ENCODE measurements at places on chromosomes 3 and 15.
A peak's percentile ranks its signal among the peaks of the same experiment; 100 is the strongest.

DNA sequence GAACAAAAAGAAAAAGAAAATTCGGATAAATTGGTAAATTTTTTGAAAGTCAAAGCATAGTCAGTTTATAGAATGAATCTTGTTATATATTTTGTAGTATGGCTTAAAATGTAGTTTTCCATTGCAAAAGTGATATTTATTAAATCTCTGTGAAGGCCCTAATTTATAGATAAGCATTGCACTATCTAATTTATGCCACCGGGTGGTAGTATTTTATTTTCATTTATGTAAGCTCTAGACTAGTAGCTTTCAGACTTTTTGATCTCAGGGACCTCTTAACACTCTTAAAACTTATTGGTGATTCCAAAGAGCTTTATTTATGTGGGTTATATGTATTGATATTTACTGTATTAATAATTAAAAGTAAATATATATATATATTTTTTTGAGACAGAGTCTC, 133.9 kb upstream of the LRRFIP2 start:
- DNase-seq: no peak

DNA sequence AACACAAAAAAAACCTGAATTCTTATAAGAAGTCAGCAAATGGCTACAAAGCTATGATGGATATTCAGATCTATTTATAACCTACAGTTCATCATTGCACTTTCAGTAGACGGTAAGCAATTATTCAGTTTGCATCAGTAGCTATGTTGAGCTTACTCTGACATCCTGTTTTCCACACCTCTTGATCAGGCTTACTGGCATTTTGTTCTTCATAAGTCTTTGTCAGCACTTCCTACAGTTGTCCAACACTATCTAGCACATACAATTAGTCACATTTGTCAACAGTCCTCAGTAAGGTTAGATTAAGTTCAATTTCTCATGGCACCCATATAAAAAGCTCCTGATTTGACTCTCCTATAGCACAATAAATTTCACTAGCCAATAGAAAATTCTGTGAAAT, 71.2 kb upstream of the ST3GAL6 start:
- DNase-seq: no peak

DNA sequence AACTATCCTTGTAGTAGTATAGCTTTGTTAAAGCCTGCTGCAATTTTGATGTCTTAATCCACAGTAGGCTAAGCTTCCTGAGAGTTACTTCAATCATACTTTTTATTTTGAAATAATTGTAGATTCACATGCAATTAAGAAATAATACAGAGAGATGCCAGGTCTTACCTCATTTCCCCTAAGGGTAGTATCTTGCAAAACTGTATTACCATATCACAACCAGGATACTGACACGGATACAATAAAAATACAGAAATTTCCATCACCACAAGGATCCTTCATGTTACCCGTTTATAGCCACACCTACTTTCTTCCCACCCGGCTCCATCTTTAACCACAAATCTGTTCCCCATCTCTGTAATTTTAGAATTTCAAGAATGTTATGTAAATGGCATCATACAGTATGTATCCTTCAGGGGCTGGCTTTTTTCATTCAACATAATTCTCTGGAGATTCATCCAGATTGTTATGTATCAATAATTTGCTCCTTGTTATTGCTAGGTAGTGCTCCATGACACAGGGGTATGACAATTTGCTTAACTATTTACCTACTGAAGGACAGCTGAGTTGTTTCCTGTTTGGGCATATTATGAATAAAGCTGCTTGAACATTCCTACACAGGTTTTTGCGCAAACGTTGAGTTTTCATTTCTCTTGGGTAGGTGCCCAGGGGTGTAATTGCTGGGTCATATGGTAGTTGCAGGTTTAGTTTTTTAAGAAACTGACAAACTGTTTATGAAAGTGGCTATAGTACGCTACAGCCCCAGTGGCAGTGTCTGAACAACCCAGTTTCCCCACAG, 21.6 kb downstream of the BDH1 start:
- no peak for DNase-seq

DNA sequence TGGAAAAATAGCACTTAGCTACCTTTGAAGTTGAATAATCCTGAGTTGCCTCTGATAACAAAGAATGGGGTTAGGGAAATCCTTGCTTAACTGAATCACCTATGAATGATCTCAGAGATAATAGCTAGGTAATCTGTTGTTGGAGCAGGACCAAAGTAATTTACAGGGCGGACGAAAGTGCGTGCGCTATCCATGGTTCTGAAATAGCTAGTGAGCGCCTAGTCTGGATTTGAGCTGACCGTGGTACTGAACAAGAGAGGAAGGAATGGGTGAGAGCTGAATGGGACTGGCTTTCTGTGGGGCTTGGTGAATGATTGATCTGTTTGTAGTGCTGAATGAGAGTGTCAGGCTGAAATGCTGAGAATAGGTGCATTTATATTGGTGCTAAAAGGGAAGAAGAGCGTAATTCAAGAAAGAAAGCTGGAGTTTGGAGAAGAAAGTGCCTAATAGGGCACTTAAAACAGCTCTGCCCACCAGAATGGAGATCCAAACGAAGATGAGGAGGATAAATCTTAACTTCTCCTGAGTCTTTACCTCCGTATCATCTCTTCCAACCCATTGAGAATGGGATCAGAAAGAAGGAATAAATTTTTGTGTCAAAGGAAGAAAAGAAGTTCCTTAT, 10.1 kb downstream of the SCN10A start:
- no peak for DNase-seq

DNA sequence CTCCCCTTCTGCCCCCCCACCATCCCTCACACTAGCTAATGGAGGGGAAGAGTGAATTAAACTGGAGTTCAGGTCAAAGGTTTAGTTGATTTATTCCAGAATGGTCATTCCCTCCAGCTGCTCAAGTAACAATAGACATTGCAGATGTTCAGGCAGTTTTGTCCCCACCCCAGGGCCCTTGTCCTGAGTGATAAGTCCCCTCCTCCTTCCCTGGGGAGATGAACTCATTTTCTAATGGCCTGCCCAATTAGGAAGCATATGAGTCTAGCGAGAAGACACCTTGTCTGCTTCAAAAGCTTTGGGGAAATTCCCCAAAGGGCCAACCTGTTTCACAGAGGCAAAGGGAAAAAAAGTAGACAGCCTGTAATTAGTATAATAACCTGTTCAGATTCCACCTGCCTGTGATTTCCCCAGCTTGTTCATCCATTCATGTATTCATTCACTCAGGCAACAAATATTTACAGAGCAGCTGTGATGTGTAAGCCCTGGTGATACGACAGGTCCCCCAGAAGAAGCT, 165.3 kb downstream of the SHQ1 start:
- no peak for DNase-seq

GRCh38 chr3:707041-707440, 385.8 kb upstream of the CNTN6 start:
- no peak for DNase-seq

GRCh38 chr3:105444725-105445124, 78.0 kb downstream of the ALCAM start:
- no peak for DNase-seq

DNA sequence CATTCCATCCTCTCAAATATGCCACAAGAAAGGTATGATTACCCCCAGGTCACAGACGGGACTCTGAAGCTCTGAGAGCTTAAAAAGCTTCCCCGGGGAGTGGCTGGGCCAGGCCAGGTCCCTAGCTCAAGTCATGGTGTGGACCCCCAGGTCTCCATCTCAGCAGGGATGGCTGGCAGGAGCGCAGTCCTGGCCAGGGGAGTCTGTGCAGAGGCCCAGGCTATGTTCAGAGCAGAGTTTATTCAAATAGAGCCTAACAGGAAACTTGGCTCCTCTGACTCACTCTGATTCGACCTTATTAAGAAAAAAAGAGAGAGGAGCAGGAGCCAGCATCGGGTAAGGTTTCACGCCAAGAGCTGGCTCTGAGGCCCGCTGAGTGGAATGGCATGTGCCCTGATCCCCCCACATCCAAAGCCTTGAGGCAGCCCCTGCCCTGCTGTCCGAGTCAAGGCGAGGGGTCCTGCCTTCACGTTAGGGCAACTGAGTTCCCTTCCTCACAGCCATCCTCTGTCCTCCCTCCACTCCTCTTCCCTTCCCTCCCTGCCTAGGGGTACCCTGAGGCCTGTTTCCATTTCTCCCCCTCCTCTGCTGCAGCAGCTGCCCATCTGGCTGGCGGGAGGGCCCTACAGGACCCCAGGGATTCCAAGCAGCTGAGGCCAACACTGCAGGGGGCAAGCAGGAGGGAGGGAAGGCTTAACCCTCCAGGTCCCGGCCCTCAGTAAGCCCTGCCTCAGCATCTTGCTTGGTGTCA, 1.9 kb upstream of the LOXL1 start:
- peak; percentile 81 for DNase-seq

GRCh38 chr15:67967871-67968431, 86.2 kb upstream of the PIAS1 start:
- DNase-seq: peak; percentile 68

GRCh38 chr3:39170461-39170860, 17.1 kb upstream of the CSRNP1 start:
- DNase-seq: no peak

- no peak for DNase-seq
Observed at GRCh38 chr3:158569794-158570193, 1.2 kb upstream of the MLF1 start.

- no peak for DNase-seq
Observed at GRCh38 chr3:127914584-127914983, 448 bp upstream of the KBTBD12 start.

GRCh38 chr3:85041001-85041400, 82.2 kb downstream of the CADM2 start:
- DNase-seq: no peak

- DNase-seq: no peak
Observed at GRCh38 chr3:102447272-102447671, 12.5 kb downstream of the ZPLD1 start.

GRCh38 chr3:52280050-52280461, 1.6 kb upstream of the WDR82 start:
- no peak for DNase-seq

GRCh38 chr3:60650171-60650570, 601.1 kb downstream of the FHIT start:
- no peak for DNase-seq

DNA sequence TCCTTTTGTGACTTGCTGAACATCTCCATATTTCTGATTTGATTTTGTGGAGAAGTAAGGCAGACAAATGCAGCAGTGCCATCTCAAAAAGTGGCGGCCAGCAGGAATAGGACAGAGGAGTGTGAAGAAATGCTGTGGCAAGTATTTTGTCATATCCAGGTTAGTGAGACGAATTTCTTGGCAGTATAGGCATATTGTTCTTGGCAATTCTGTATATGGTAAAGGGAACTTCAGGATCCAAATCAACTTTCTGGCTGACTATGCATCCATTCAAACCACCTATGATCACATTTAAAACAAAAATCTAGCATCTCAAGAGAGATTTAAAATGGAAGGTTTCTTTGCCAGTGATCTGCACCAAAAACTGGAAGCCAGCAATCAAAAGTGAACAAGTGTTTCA, 228.0 kb downstream of the DTWD1 start:
- no peak for DNase-seq

DNA sequence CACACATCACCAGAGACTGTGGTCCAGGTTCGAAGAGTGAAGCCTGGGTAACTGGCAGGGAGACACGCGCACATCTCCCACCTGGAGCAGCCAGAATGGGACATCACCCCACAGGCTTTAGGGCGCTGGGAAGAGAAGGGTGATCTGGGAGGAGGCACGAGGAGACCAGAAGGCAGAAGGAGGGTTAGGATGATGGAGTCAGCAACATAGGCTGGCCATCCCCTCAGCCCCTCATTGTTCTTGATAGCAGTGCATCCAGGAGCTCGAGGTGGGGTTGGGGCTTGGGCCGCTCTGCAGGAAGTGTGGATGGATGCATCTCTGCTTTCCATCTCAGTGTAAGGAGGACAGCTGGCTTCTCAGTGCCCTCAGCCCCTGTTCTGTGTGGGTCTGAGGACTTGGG, 15.2 kb downstream of the PLA2G4F start:
- no peak for DNase-seq

- no peak for DNase-seq
Observed at GRCh38 chr3:5188419-5189221, 1.1 kb downstream of the EDEM1 start.

GRCh38 chr15:99414755-99415731, 150.7 kb upstream of the MEF2A start:
- DNase-seq: no peak

DNA sequence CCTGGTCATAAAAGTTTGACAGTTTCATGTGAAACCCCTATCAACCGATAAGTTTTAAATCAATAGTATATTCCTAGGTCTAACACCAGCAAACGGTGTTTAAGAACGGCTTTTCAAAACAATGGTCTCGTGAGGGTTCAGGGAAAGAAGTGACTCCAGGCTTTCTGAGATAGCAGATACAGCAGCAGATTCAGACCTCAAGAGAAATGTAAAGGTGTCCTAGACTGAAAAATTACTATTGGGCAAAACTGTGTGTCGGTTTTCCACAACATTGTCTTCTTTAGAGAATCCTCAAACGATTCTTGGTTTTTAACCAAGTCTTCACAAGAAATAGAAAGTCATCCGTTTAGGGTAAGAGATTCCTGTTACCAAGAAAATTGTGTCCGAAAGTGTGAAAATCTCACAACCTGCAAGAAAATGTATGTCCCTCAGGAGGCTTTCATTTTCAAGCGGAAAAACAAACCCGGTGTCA, 1.2 kb downstream of the SETD2 start:
- DNase-seq: no peak

DNA sequence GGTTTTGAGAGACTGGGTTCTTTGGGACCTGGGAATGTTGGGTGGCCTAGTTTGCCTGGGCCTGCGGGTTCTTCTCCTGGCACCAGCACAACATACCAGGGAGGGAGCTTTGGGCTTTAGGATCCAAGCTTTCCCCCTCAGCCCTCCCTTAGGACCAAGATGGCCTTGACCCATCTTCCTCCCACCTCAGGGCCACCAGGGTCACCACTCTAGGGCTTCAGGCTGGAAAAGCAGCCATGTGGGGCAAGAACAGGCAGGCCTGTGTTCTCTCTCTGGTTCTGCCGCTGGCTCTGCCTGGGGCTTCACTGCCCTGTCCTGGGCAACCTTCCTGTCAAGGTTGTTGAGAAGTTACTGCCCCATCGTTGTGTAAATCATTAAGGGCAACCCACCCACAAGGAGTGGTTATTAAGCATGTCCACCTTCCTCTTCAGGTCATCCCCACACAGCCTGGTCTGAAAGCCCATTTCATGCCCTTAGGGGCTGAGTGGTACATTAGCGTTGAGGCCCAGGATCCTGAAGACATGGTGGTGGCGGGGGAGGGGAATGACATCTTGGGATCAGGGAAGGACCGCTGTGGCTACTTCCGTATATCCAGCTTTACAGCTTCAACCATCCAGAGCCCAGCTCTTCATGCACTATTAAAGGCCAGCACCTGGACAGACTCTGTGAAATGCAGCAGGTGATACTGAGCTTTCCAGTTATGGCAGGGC, 652 bp downstream of the DUOX1 start:
- no peak for DNase-seq

DNA sequence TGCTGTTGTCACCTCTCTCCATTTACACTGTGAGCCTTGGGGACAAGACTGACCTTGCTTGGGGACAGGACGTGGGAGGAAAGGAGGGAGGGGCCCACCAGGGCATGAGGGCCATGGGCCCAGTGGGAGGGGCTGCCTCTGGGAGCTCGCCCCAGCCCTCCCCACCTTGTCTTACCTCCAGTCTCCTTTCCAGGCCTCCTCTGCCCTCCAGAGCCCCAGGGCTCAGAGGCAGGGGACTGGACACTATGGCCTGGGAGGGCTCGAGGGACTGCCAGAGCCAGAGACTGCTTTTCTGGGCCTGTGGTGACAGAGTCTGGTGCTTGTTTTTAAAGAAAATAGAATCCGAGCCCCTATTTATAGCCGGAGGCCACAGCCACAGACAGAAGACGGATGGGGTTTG, 10.2 kb downstream of the CSPG4 start:
- no peak for DNase-seq

- no peak for DNase-seq
Observed at GRCh38 chr3:55426486-55426885, 60.6 kb downstream of the WNT5A start.

- DNase-seq: no peak
Observed at GRCh38 chr15:39909007-39909406, 11.1 kb downstream of the GPR176 start.

Data from NCI-H446 treated with DMSO at 0.1 percent for 48 hours (cell line).